Fibroblast of upper back skin (primary cell): ENCODE measurements at places on chromosomes 12 and 14.

DNA sequence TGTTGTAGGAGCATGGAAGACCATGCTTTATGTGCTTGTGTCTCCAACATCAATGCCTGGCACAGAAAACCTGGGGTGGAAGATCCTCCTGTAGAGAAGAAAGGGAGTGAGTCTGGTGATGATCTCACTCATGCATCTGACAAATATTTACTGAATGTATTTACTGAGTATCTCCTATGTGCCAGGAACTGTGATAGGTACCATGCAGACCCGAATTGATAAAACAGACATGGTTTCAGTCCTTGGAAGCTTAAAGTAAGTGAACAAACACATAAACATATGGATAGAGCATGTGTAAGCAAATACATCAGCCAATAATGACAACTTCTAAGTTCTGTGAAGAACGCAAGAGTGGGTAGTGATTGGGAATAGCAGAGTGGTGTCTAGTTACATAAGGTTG lies 117.0 kb upstream of the CCDC198 start:
- DNase-seq: no peak

DNA sequence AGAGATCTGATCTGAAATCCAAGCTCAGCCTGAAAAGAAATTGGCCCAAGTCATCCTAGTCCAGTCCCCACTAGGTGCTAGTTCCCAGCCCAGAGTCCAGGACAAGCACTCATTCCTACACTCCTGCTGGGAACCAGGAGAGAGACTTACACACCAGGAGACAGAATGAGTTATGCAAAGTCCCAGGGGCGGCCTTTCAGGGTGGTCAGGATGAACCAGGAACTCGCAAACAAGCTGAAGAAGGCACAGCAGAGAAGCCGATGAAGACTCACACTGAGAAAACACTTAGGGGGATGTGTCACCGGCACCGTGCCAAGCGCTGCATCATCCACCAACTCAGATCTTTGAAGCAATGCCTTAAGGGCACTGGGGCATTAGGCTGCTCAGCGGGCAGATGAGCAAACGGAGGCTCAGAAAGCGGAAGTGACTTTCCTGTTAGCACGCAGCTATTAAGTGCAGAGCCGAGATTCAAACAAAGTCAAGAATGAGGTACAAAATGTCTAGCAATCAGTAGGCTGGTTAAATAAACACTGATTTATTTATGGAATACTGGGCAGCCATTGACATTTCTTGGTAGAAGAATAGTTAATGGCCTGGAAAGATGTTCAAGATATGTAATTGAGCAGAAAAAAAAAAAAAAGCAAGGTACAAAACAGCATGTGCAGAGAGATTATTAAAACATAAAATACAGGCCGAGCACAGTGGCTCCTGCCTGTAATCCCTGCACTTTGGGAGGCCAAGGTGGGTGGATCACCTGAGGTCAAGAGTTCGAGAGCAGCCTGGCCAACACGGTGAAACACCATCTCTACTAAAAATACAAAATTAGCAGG lies 78.7 kb downstream of the LRRC74A start:
- peak; percentile 94 for DNase-seq

- DNase-seq: no peak
Measured at GRCh38 chr14:104285508-104285840, 147.1 kb downstream of the KIF26A start.

DNA sequence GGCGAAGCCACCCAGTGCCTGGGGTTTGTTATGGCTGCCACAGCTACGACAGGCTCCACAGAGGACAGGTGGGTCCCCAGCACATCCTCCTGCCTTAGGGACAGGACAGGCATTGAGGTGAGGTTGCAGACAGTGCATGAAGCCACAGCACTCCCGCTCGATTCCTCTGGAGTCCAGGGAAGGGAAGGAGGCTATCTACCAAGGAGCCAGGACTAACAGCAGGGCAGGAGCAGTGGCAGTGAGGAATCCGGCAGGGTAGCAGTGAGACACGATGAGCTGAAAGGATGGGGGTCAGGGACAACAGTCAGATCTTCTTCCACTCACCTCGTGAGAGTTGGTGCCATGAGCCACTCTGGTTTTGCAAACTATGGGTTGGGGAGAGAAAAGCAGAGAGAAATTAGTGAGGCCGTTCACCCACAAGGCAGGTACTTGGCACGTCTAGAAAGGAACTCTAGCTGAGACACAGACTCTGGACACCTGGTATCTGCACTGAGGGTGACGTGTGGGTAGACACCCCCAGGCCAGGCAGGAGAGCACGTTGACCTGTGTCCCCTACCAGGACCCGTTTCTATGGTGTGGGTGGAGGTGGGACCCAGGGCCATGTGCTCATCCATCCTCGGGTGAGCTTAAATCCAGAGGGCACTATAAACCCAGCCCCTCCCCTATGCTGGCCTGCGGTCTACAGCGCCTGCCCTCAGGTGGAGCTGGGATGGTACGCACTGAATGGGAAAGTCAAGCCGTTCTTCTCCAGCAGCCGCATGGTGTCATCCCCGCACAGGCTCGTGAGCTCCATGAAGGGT lies 39.3 kb downstream of the CHGA start:
- no peak for DNase-seq

DNA sequence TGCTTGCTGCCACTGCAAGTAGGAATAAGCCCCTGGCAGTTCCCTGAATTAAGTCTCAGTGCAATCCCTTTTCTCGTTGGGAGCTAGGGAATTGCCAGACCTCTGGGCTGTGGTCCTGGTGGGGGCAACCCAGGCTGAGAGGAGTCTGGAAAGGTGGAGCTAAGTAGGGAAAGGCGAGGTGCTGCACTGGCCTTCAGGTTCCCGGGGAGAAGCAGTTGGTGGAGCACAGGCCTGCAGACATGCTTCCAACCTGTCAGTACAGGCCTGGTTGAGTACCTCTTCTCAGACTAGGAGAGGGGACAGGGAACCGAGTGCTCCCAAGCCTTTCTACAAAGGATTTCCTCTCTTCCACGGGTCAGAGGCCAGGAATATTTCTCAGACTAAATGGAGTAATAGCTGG lies 1.5 kb downstream of the NRIP2 start:
- no peak for DNase-seq

DNA sequence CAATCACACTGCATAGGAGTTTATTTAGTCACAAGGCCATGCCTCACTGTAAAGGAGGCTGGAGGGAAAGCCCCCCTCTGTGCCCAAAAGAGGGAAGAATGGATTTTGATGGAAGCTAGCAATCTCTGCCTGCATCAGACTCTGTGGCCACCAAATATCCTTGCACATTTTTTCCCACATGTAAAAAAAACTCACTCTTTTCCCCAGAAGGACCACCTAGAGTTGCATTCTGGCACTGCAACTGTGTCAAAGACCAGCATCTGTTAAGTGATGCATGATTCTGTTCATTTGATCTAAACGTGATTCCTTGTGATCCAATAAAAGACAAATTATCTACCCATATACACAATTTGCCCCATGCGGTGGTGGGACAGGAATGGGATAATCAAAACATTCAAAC lies 8.0 kb downstream of the RHOJ start:
- DNase-seq: no peak

- no peak for DNase-seq
Measured at GRCh38 chr12:56154246-56154771, 1.9 kb downstream of the MYL6B start.

- no peak for DNase-seq
Measured at GRCh38 chr12:53255996-53256395, 12.1 kb upstream of the ESPL1 start.

GRCh38 chr14:69152902-69153151 lies at the start of gene DCAF5:
DCAF5 (minus strand) TSS chr14:69153119; CDS start chr14:69152978, 141 bp downstream.
- no peak for DNase-seq

- DNase-seq: peak; percentile 85
Measured at GRCh38 chr12:124388679-124389137, 93.8 kb downstream of the RFLNA start.

GRCh38 chr12:127600211-127600610 lies 666.8 kb upstream of the TMEM132C start:
- DNase-seq: no peak

DNA sequence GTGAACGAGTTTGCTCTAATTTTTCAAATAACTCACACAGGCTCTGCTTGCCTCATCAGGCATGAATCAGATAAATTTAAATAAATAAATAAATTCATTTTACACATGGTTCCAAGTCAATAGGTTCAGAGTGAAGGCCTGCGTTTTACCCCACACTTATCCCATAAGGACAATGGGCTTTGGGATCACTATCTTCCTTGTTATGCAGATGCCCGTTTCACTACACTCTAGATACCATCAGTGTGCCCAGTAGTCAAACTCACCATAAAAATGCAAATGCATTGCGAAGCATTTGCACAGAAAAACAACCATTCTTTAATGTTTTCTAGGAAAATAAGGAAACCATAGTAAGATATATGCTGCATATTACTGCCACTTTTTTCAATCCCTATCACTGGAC lies 155.9 kb upstream of the CCDC196 start:
- no peak for DNase-seq

DNA sequence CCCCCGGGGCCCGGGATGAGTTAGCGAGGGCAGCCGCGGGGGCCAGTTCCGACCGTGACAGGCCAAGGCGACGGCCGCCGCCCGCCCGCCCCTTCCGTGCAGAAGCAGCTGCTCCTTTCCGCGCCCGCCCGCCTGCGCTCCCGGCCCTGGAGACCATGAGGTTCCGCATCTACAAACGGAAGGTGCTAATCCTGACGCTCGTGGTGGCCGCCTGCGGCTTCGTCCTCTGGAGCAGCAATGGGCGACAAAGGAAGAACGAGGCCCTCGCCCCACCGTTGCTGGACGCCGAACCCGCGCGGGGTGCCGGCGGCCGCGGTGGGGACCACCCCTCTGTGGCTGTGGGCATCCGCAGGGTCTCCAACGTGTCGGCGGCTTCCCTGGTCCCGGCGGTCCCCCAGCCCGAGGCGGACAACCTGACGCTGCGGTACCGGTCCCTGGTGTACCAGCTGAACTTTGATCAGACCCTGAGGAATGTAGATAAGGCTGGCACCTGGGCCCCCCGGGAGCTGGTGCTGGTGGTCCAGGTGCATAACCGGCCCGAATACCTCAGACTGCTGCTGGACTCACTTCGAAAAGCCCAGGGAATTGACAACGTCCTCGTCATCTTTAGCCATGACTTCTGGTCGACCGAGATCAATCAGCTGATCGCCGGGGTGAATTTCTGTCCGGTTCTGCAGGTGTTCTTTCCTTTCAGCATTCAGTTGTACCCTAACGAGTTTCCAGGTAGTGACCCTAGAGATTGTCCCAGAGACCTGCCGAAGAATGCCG lies 699 bp downstream of the MGAT2 start:
- DNase-seq: peak; percentile 49

DNA sequence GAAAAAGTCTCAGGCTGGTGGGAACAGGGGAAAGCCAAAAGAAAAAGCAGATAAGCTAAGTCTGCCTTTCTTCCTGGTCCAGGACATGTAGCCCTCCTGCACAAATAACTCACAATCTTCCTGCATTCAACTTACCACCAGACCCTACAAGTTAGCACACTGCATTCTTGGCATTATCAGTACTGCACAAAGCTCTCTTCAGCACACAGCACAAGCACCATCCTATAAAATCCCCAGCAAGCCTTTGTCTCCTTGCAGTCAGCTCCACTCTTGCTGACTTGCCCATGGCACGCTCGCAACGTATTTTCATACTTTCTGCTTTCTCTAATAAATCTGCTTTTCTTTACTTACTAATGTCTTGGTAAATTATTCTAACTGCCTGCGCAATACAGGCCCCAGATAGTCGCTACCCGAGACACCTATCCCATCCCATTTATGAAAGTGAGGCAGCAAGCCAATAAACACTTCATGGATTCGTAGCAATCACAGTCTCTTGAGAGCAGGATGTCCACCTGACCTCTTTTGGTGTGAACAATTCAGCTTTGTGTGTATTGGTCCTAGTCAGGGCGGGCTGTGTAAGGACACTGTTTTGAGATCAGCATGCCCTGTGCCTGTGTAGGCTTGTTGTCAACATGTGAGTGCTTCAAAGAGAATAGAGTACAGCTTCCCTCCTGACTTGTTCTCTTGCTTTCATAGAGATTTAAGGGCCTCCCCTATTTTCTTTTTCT lies 49.0 kb downstream of the TMEM117 start:
- no peak for DNase-seq

- DNase-seq: no peak
Measured at GRCh38 chr12:29944269-29945000, 160.7 kb upstream of the TMTC1 start.

GRCh38 chr14:62126879-62127478 lies 364.8 kb downstream of the SNAPC1 start:
- DNase-seq: peak; percentile 56

- no peak for DNase-seq
Measured at GRCh38 chr14:104118006-104118844, 20.2 kb upstream of the KIF26A start.

- DNase-seq: no peak
Measured at GRCh38 chr14:101991352-101991751, 27.0 kb downstream of the DYNC1H1 start.

DNA sequence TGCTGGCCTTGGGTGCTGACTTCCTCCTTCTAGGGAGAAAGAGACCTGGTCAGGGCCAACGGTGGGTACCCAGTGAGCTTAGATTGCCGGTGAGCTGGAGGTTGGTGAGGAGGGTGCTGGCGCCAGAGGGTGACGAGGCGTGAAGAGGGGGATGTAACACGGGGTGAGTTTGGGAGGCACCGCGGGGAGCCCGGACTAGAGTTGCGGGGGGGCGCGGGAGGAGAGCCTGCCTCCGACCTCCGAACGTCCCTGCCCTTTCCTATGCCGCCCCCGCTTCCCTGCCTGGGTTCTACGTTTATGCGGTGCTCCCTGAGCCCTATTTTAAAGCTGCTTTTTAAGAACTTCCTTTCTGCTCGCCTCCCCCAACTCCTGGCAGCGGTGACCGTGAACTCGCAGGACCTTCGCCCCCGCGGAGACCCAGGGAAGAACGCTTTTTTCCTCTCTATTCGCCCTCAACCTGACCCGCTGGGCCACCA lies 18.6 kb downstream of the OR6S1 start:
- DNase-seq: no peak

DNA sequence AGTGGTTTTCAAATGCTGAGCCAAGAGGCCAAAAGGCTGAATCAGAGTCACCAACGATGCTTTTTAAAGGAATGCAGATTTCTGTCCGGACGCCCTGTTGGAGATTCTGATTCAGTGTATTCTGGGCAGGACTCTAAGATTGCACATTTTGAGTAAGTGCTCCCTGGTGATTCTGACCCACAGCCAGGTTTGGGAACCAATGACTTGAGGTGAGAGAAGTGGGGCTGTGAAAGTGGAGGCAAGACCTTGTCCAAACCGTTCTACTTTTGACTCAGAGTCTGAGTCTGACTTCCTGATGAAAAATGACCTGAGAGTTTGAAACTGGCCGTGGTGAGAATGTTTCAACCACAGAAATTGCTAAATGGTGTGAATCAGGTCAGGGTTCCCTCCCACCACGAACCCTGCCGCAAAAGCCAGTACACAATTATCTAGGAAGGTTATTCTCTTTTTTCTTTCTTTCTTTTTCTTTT lies 90.2 kb downstream of the NTN4 start:
- peak; percentile 95 for DNase-seq
